T-helper 17 cell (primary cell): ENCODE measurements at places on chromosomes 4 and X.

DNA sequence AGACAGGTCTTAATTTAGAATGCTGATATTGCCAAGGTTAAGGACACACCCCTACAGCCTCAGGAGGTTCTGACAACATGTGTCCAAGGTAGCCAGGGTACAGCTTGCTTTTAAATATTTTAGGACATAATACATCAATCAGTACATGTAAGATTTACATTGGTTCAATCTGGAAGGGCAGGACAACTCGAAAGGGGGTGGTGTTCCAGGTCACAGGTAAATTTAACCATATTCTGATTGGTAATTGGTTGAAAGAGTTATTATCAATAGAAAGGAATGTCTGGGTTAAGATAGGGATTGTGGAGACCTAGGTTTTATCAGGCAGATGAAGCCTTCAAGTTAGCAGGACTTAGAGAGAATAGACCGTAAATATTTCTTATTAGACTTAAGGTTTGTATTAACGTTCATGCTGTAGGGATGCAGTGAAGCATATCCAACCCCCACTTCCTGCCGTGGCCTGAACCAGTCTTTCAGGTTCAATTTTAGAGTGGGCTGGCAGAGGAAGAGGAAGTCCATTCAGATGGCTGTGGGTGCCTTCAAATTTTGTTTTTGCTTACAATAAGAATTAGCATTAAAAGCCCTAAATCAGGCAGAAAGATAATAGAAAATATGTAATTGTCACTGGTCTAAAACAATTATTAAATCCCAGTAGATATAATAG is 136.5 kb upstream of the GALNTL6 start:
- no peak for DNase-seq

- DNase-seq, result no peak
Observed at GRCh38 chrX:19906293-19906692, 18.9 kb upstream of the SH3KBP1 start.

- DNase-seq, result no peak
Observed at GRCh38 chr4:5711479-5712184, 631 bp downstream of the EVC start.

GRCh38 chr4:40305328-40306170 is 29.6 kb upstream of the CHRNA9 start:
- no peak for DNase-seq

GRCh38 chr4:128379860-128380259 is 92.2 kb upstream of the PGRMC2 start:
- DNase-seq, result no peak

GRCh38 chrX:103518571-103518970 is 718 bp downstream of the RAB40A start:
- no peak for DNase-seq

- no peak for DNase-seq
Observed at GRCh38 chrX:24493740-24494581, 28.9 kb downstream of the PDK3 start.

GRCh38 chrX:70168238-70169188 is 8.8 kb upstream of the DGAT2L6 start:
- DNase-seq, result no peak

- DNase-seq, result no peak
Observed at GRCh38 chrX:139298437-139298836, 232.1 kb upstream of the F9 start.
